ENCODE measurements at places on chromosomes 6 and 20.

- DNase-seq, result no peak
Measured at GRCh38 chr6:35487658-35488516, 9.0 kb downstream of the TEAD3 start.

DNA sequence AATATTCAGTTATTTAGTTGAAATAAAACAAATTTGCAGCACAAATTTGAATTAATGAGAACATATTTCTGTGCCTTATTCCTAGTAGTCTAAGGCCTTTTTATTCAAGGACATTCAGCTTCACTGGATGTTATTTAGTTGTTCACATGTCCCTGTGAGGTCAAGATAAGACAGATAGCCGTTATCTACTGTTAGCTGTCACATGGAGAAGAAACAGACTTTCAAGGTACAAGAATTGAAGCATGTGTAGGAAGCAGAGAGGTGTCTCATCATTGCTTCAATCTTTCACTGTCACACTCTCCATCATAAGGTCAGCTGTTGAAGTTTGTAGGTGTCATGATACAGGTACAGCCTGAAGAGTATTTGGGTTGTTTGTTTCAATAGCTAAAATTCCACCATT is 112.9 kb upstream of the JAG1 start:
- no peak for DNase-seq

GRCh38 chr6:44224029-44224964 is 902 bp downstream of the SLC29A1 start:
- no peak for DNase-seq

DNA sequence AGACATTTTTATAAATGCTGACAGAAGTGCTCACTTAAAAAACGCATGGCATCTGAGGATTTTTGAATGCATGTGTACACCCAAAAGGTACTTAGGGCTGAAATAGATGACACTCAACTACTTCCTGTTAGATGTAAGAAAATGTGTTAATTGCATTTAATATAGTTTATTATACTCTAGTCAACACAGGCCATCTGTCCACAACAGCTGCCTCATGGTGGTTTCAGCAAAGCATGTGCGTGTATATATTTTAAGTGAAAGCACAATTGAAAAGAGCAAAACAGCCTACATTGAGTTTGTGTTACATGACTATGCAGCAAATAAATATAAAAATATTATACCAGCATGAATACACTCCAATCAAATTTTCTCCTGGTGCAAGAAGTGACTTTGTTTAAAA is 1233.0 kb upstream of the EYS start:
- DNase-seq, result no peak

DNA sequence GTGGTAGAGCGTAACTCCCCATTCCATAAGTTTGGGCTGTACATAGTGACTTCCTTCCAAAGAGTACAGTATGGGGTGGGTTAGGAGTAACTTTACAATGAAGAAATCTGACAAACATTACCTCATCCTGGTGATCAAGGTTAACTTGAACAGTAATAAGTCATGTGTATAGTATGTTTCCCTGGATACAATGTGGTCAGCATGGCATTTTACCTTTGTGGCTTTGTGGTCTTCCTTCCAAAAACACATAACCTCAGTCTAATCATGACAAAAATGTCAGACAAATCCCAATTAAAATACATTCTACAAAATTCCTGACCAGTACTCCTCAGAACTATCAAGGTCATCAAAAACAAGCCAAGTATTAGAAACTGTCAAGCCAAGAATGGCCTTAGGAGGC is 225.1 kb downstream of the UBE3D start:
- no peak for DNase-seq
